GM12878 (cell line): ENCODE measurements at places on chromosomes 1 and 21. TPM values are rescaled to one million over a fixed set of nuclear protein-coding genes. Genes with fewer than 3 reads are reported as not detected.
A peak's percentile ranks its signal among the peaks of the same experiment; 100 is the strongest.

- DNase-seq = no peak
- no peaks in the 10 kb centered on the region for H3K4me1 ChIP-seq
- H3K4me3 ChIP-seq = no peak overlapping the region
- no peak overlapping the region for H3K27ac ChIP-seq
- no peaks in the 10 kb centered on the region for H3K36me3 ChIP-seq
Observed at GRCh38 chr1:3603571-3604467, 7.5 kb downstream of the MEGF6 start.

GRCh38 chr1:228370439-228370940 is 36.1 kb downstream of the TRIM11 start:
- no peaks in the 10 kb centered on the region for H3K4me1 ChIP-seq
- no peaks in the 10 kb centered on the region for H3K36me3 ChIP-seq
- H3K27ac ChIP-seq = no peak overlapping the region
- DNase-seq = no peak

- H3K27me3 ChIP-seq = no peaks in the 10 kb centered on the region
- no peaks in the 10 kb centered on the region for H3K4me1 ChIP-seq
- H3K27ac ChIP-seq = no peak overlapping the region
- no peak for DNase-seq
Observed at GRCh38 chr1:65398083-65398482, 22.4 kb upstream of the LEPR start.

- H3K27me3 ChIP-seq = no peaks in the 10 kb centered on the region
- no peak for DNase-seq
- H3K27ac ChIP-seq = no peak overlapping the region
- H3K36me3 ChIP-seq = peaks cover 9% of the 10 kb centered on the region
Observed at GRCh38 chr1:6275826-6276782, 15.2 kb upstream of the GPR153 start.

Gene AIRE
- polyA plus RNA-seq = not detected in 2 replicates

Gene SH2D5
- 0.04 TPM in 1 of 2 replicates, not detected in the other for polyA plus RNA-seq

DNA sequence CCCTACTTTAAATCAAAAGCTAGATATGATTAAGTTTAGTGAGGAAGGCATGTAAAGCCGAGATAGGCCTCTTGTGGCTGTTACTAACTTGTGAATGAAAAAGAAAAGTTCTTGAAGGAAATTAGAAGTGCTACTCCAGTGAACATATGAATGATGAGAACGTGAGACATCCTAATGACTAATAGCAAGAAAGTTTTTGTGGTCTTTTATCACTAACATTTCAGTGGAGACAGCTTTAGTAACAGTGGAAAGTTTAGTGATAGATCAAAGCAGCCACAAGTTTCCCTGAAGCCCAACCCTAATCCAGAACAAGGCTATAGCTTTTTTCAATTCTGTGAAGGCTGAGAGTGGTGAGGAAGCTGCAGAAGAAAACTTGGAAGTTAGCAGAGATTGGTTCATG is 73.6 kb upstream of the LRRC8B start:
- no peak overlapping the region for H3K27ac ChIP-seq
- no peak for DNase-seq
- peaks cover 7% of the 10 kb centered on the region; the same call in 1 of the 2 replicates for H3K4me1 ChIP-seq
- H3K36me3 ChIP-seq = no peaks in the 10 kb centered on the region

Gene RIMKLA
- polyA plus RNA-seq = 0.01 and 0.21 TPM in 2 replicates

DNA sequence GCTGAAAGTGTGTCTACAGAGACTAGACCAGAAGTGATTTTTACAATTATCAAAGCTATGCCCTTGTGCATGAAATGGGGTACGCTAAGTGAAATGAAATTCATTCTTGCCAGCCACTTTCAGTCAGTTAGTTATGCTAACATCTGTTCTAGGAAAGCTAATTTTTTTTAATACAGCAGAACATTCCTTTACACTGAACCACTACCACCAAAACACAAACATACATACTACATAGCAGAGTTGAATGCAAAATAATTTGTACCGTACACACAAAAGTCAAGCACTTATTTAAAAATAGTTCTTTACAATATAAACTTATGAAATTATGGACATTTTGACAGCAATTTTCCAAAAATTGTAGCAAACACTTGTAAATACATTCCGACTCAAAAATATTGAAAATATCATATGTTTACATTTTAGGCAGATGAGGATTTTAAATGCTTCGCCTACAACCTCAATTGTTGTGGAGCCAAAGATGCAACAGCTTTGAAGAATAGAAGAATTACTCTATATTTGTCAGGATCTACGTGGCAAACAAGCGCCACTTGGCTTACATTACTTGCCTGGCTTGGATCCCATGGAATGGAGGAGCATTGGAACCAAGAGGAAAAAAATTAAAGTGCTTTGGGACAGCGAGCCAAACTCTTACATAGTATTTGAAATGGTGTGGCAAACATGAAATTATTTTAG is 30.6 kb downstream of the WLS start:
- H3K36me3 ChIP-seq = no peaks in the 10 kb centered on the region
- no peaks in the 10 kb centered on the region; the same call in 1 of the 2 replicates for H3K27me3 ChIP-seq
- no peaks in the 10 kb centered on the region for H3K4me1 ChIP-seq
- H3K27ac ChIP-seq = no peak overlapping the region

- no peak for DNase-seq
- H3K27me3 ChIP-seq = no peaks in the 10 kb centered on the region
- H3K4me1 ChIP-seq = no peaks in the 10 kb centered on the region
Observed at GRCh38 chr1:29962336-29962735, 726.0 kb downstream of the PTPRU start.

DNA sequence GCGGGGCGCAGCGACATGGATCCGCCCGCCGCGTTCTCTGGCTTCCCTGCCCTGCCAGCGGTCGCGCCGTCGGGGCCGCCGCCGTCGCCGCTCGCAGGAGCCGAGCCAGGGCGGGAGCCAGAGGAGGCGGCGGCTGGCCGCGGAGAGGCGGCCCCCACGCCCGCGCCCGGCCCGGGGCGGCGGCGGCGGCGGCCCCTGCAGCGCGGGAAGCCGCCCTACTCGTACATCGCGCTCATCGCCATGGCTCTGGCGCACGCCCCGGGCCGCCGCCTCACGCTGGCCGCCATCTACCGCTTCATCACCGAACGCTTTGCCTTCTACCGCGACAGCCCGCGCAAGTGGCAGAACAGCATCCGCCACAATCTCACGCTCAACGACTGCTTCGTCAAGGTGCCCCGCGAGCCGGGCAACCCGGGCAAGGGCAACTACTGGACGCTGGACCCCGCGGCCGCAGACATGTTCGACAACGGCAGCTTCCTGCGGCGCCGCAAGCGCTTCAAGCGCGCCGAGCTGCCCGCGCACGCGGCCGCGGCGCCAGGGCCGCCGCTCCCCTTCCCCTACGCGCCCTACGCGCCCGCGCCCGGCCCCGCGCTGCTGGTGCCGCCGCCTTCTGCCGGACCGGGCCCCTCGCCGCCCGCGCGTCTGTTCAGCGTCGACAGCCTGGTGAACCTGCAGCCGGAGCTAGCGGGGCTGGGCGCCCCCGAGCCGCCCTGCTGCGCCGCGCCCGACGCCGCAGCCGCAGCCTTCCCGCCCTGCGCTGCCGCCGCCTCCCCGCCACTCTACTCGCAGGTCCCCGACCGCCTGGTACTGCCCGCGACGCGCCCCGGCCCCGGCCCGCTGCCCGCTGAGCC is 459 bp downstream of the FOXE3 start:
- no peak for DNase-seq
- H3K27ac ChIP-seq = no peak overlapping the region
- H3K27me3 ChIP-seq = peaks cover 5% of the 10 kb centered on the region; the same call in 1 of the 2 replicates
- no peaks in the 10 kb centered on the region for H3K36me3 ChIP-seq

DNA sequence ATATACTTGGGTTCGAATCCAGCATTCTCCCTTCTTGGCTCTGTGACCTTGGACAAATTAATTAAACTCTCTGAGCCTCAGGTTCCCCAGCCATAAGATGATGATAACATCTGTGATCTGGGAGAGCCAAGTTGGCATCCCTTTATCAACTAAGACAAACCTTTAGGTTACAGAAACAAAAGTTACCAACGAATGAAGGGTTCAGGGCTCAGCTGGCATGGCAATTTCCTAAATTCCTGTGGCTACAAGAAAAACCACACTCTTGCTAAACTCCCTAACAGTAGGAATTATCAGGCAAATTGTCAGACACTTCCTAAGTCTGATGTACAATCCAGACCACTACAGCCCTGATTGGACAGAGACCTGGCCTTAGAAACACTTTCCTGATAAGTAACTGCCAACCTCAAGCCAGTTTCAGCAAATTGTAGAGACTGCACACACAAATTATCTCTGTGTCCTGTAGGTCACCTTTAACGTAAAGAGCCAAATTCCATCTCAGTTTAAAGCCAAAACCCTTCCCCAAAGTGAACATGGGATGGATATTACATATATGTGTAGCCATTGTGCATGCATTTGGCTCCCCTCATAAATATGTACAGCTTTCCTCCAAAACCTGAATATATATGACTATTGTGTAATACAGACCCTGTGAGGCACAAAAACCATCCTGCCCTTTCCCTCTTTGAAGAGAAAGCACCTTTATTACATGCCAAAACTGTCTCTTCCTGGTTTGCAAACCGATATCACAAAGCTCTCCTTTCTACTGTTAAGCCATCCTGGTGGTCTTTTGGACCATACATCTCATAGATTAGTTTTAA is 39.5 kb upstream of the EDARADD start:
- no peaks in the 10 kb centered on the region for H3K36me3 ChIP-seq
- no peak for DNase-seq
- H3K27ac ChIP-seq = no peak overlapping the region

Gene HDAC1
- 196 and 221 TPM in 2 replicates for polyA plus RNA-seq

Gene SYCP1
- polyA plus RNA-seq = not detected in 2 replicates

DNA sequence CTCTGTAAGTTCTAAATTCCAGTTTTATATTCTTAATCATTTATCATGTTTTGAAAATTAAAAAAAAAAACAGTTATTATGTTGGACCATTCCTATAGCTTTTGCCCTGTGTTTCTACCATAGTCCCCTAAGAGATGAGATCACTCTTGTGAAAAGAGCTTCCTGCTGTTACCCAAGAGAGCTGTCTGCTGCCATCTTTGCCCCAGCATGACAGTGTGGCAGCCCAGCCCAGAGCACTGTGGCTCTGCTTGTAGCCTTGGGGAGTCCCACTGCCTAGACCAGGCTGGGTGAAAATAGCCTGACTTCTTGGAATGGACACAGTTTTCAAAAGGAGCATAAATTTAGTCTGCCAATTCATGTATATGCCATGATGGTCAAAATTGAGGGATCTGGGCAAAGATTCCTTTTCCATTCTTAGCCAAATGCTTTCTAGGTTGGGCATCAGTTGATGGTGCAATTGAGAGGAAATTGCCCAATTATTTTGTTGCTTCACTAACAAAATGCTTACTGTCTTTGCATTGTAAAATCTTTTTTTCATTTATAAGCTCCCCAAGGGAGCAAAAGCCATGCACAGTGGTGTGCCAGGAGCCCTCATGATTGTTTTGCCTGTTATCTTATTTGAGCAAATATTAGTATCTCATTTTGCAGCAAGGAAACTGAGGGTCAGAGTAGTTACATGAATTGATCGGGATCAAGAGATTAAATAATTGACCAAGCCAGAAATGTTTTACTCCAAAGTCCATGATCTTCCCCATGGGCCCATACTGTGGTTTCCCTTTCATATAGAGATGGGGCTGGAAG is 72.8 kb downstream of the ETS2 start:
- H3K27ac ChIP-seq = no peak overlapping the region
- no peaks in the 10 kb centered on the region for H3K36me3 ChIP-seq
- H3K4me1 ChIP-seq = no peaks in the 10 kb centered on the region
- H3K27me3 ChIP-seq = no peaks in the 10 kb centered on the region
- H3K4me3 ChIP-seq = no peak overlapping the region

DNA sequence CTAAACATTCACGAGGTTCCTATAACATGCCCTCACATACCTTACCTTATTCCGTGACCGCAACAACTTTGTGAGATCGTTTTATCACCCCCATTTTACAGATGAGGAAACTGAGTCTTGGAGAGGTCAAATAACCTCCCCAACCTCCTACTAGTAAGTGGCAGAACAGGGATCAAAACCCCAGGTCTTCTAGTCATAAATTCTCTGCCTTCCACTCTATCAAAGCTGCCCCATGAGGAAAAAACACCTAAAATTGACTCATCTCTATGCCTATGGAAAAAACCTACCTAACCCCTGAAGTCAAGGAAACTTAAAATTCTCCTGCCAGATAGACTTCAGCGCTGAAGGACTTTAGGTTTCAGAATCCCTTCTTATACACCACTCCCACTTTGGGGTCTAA is 69.5 kb upstream of the ERRFI1 start:
- no peak for DNase-seq
- H3K4me1 ChIP-seq = peaks cover 5% of the 10 kb centered on the region; the same call in 1 of the 2 replicates
- H3K27ac ChIP-seq = no peak overlapping the region
- H3K4me3 ChIP-seq = no peak overlapping the region
- no peaks in the 10 kb centered on the region for H3K27me3 ChIP-seq

GRCh38 chr21:35840197-35840799 is 220.0 kb downstream of the SETD4 start:
- no peak overlapping the region for H3K27ac ChIP-seq
- no peaks in the 10 kb centered on the region for H3K4me1 ChIP-seq
- no peak overlapping the region for H3K4me3 ChIP-seq
- peaks cover 1% of the 10 kb centered on the region; the same call in 1 of the 2 replicates for H3K27me3 ChIP-seq

Gene SELE
- not detected in 2 replicates for polyA plus RNA-seq

GRCh38 chr1:110011527-110012041 is 22.8 kb upstream of the STRIP1 start:
- peak overlapping the region; percentile 34 for H3K27ac ChIP-seq
- H3K36me3 ChIP-seq = peaks cover 4% of the 10 kb centered on the region; the same call in 1 of the 2 replicates
- no peaks in the 10 kb centered on the region for H3K27me3 ChIP-seq
- peak; percentile 84 for DNase-seq
- H3K4me3 ChIP-seq = no peak overlapping the region
- peaks cover 27% of the 10 kb centered on the region for H3K4me1 ChIP-seq

DNA sequence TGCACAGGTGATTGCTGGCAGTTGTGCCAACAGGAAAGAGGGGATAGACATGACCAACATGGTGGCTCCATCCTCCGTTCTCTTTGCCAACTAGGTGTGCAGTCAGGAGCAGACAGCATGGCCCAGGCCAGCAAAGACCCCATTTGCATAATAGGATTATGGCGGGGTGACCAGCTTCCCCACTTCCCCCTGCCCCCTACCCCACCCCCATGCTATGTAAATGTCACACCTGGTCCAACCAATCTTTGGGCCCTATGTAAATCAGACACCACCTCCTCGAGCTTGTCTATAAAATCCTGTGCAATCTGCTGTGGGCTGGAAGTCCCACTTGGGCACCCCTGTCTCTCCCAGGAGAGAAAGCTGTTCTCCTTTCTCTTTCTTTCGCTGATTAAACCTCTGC is 146.0 kb downstream of the SLC30A10 start:
- no peaks in the 10 kb centered on the region for H3K4me1 ChIP-seq
- no peaks in the 10 kb centered on the region for H3K36me3 ChIP-seq
- DNase-seq = no peak
- no peaks in the 10 kb centered on the region for H3K27me3 ChIP-seq

DNA sequence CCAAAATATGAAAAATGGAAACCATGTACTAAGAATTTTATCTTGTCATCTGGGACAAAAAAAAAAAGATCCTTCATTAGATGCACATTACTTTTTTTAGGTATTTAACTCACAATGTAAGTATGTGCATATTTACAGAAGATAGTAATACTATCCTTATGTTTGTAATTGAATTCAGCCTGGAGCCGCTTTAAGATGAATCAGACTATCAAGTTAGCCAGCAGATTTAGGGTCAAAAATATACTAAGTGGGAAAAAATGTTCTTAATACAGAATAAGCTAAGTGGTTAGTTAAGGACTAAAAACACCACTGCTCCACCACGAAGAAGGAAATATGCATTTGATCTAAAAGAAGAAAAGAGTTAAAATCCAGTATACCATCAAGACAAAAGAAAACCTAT is 49.1 kb downstream of the DSCAM start:
- H3K27me3 ChIP-seq = no peaks in the 10 kb centered on the region
- no peak for DNase-seq
